GM23338 (cell line): ENCODE measurements at places on chromosomes 16 and 17. TPM values are rescaled to one million over a fixed set of nuclear protein-coding genes. Genes with fewer than 3 reads are reported as not detected.
A peak's percentile ranks its signal among the peaks of the same experiment; 100 is the strongest.

The CENPN gene
- 43.6 and 54.9 TPM in 2 replicates for total RNA-seq

The LITAFD gene
- not detected in 2 replicates for total RNA-seq

The APOBR gene
- 0.07 TPM in 1 of 2 replicates, not detected in the other for total RNA-seq

The TNP2 gene
- total RNA-seq, result not detected in 2 replicates

The ADAP2 gene
- 0.94 and 2.9 TPM in 2 replicates for total RNA-seq

The EVPLL gene
- total RNA-seq, result 0.12 and 0.42 TPM in 2 replicates

The KRT32 gene
- total RNA-seq, result not detected in 2 replicates

The NPB gene
- total RNA-seq, result 0.93 and 3.8 TPM in 2 replicates

The PPP1R27 gene
- not detected in 2 replicates for total RNA-seq

The OTOP3 gene
- total RNA-seq, result not detected in 2 replicates

The TM4SF5 gene
- not detected in 2 replicates for total RNA-seq

The TIGD7 gene
- 8.0 and 8.5 TPM in 2 replicates for total RNA-seq

The CCDC137 gene
- 22.3 and 26.1 TPM in 2 replicates for total RNA-seq

The G6PC1 gene
- not detected in 2 replicates for total RNA-seq

The BCO1 gene
- 0.28 TPM in 1 of 2 replicates, not detected in the other for total RNA-seq

The SMARCD2 gene
- 121 and 133 TPM in 2 replicates for total RNA-seq

- no peak for DNase-seq
These were observed 14.4 kb downstream of the MYBBP1A start for GRCh38 chr17:4540687-4541327.

GRCh38 chr16:10370096-10370726 is 15.7 kb upstream of the ATF7IP2 start:
- no peak for DNase-seq

DNA sequence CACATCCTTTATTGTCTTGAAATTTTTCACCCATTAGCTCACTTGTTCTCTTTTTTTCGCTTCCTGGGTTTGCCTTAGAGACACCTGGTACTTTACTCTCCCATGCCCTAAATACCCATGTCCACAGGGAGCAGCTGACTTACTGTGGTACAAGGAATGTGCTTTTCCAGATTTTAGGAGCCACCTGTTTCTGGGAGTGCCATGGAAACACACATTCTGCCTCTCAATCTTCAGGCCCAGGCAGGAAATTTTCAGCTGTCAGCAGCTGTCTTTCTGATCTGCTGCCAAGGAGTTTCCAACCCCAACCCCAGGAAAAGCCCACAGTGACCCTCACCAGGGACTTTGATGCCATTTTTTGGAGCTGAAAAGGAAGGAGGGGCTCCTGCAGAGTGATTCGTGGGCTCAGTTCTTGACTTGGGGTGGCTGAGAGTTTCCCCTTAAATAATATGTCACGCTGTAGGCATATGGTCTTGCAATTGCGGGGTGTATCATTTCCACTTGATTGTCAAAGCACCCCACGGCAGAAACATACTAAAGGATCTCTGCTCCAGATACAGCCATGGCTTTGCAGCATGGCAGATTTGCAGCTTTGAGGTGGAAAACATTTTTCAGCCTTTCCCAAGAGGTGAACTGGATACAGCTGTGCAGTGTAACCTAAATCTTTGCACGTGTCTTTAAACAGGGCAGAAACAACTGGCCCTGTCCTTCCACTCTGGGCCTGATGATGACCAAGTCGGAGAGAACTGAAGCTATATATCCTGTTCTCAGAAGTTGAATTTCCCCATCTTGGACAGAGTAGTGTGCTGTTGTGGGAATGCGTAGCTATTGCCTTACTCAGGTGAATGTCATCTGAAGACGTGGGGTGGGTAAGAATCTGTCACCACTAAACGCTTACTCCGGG is 19.2 kb downstream of the RBFOX1 start:
- DNase-seq, result no peak

DNA sequence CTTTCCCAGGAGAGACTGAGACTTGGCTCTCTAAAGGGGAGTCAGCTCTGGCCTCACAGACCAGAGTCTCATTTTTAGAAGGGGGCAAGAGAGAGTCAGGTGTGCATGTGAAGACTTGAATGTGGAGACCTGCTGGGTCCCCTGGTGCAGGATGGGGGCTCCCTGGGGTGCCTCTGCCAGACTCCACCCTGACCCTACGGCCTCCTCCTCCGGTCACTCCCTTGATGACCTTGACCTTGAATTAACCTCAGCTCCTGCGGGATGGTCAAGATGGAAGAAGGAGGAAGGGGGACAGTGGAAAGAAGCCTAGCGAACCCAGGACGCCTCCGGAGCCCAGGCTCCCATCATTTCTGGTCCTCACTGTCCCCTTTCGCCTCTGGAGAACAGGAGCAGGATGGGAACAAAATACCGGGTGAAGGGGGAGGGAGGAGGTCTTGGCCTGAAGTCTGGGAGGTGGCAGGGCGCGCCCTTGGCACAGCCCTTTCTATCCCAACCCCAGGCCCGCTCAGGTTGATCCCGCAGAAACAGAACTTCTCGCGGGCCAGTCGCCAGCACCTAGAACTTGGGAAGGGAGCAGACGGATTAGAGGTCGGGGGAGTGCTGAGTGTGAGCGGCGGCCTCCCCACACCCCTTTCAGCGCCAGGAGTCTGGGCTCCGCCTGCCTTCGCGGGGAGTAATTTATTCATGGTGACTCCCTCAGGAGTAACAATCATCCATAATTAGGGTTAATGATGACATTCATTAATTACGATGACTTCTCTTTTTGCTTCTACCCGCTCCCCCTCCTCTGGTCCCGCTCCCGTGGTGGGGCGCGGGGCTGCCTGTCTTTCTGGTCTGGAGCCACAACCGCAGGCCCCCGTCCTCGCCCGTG is 1.6 kb downstream of the STAC2 start:
- DNase-seq, result no peak

- DNase-seq, result no peak
These were observed 89.0 kb downstream of the C17orf67 start for GRCh38 chr17:56744721-56745120.

DNA sequence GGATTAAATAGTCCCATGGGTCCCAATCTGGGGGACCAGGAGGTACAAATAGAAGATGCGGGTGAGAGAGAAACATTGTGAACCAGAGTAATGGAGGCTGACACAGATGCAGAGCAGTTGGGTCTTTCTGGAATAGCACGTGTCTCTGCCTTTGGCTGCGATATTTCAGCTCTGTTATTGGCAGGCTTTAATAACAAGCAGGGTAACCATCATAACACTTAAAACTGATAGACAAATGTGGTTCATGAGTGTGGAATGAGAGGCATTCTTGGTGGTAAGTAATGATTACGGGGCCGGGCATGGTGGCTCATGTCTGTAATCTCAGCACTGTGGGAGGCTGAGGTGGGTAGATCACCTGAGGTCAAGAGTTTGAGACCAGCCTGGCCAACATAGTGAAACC is 110.3 kb downstream of the SNX29 start:
- no peak for DNase-seq

- DNase-seq, result no peak
These were observed 24.1 kb downstream of the DNAJA2 start for GRCh38 chr16:46949241-46949892.

GRCh38 chr17:63697341-63698286 is 2.3 kb downstream of the LIMD2 start:
- peak; percentile 75 for DNase-seq

DNA sequence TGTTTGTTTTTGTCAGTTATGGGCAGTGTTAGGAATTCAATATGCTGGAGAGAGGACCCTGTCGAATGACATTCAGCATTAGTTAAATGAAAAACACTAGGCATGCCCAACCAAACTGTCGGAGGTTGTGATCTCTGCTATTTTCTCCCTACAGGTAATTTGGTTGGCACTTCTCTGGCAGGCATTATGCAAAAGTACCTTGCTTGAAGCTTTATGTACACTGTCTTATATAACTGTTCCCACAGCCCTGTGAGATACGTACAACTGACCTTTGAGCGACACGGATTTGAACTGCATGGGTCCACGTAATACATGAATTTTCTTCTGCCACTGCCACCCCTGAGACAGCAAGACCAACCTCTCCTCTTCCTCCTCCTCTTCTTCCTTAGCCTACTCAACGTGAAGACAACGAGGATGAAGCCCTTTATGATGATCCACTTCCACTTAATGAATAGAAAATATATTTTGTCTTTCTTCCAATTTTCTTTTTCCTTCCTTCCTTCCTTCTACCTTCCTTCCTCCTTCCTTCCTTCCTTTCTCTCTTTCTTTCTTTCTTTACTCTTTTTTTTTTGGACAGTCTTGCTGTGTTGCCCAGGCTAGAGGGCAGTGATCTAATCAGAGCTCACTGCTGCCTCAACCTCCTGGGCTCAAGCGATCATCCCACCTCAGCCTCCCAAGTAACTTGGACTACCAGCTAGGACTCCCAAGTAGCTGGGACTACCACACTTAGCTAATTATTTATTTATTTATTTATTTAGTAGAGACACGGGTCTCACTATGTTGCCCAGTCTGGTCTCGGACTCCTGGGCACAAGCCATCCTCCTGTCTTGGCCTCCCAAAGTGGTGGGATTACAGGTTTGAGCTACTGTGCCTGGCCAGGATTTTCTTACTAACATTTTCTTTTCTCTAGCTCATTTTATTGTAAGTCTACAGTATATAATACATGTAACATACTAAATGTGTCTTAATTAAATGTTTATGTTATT is 77.3 kb downstream of the WIPI1 start:
- DNase-seq, result no peak

GRCh38 chr16:57725554-57725953 is 10.0 kb upstream of the KATNB1 start:
- no peak for DNase-seq

DNA sequence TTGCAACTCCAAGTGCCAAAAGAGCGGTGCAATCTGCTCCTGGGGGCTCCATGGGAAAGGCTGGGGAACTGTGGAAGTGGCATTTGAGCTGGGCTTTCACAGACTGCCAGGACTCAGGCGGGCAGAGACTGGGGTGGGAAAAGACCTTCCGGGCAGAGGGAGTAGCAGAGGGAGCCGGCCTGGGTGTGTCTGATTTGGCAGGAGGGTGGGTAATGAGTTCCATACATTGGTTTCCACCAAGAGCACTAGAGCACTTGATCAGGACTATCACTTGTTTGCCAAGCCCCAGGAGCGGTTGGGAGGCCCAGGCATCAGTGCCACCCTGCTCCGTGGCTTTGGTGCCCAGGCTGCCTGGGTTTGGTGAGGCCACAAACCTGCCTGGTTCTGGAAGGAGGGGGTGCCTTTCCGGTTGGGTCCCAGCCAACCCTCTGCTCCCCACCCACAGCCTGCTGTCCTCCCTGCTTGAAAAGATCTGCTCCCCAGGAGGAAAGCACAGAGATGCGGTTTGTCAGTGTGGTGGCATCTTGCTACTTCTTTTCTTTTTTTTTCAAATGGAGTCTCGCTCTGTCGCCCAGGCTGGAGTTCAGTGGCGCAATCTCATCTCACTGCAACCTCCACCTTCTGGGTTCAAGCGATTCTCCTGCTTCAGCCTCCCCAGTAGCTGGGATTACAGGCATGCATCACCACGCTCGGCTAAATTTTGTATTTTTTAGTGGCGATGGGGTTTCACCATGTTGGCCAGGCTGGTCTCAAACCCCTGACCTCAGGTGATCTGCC is 3.5 kb upstream of the TRIM47 start:
- DNase-seq, result no peak

DNA sequence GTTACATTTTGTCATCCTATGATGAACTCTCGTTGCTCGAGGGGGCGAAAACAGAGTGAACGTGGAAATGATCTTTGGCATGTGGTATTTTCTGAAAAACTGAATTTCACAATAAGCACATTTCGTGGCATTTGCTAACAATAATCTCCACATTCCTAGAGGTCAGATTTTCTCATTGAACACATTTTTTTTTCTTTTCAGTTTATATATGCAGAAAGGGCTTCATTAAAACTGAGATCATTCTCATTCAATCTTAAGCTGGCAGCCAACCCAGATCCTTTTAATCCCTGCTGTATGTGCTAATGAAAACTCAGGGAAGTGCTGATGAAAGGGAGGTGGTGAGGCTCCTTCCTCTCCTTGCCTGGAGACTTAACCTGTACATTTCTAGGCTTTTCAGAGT is 52.6 kb downstream of the PRKCA start:
- DNase-seq, result no peak

DNA sequence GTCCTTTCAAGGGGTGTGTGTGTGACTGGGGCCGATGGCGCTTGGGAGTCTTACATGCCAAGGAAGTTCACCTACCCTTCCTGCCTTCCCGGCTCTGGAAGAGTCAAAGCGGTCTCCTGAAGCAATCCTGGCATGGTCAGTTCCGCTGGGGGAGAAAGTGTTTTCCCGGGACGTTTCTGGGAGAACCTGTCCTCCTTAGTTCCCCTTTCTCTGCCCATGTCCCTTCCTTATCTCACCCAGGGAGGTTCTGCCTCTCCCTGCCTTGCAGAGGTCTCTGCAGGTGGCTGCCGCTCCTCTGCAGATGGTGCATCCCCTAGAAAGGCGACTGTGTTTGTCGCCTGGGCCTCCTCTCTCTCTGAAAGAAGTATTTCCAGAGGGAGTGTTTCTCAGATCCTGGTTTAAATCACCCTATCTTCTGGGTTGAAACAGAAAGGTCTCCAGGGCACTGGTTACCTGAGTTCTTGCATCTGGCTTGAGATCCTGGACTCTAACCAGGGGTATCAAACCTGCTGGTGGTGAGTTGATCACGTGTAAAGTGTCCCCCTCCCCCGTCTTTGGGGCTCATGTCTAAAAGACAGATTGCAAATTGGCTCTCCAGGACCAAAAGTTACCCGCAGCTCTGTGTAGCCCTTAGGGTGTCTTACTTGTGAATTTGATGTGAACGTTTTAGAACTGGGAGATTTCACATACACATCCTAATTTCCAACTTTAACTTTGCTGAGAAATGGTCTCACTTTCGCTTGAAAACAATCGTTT is 1.9 kb downstream of the PRKCB start:
- peak; percentile 32 for DNase-seq

GRCh38 chr16:28602529-28602928 is 5.7 kb upstream of the SULT1A2 start:
- no peak for DNase-seq

GRCh38 chr16:67537636-67538591 is 9.3 kb downstream of the RIPOR1 start:
- peak; percentile 52 for DNase-seq

DNA sequence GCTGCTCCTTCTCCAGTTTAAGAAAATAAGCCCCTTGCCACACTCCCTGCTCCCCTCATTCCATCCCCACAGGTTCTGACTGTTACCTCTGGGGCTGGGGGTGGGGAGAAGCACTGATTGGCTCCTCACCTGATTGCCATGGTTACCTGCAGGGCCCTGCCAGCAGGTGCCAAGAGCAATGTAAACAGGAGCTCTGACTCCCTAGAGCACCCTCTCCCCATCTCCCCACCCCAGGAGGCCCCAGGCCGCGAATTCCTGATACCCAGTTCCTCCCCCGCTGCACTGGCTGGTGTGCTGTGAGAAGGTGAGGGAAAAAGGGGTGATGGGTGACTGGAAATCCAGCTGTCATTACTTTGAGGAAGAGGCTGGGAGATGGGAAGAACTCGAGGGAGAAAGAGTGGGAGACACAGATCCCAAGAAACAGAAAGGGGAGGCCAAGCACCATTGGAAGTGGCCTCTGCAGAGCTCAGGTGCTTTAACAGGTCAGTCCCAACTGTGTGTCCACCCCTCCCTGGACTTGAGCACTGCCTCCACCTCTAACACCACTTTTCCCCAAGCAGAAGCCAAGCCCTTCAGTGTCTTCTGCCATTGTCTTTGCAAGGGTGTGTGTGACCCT is 4.5 kb downstream of the PCGF2 start:
- peak; percentile 59 for DNase-seq
